ENCODE measurements at places on chromosomes 11 and 22.

DNA sequence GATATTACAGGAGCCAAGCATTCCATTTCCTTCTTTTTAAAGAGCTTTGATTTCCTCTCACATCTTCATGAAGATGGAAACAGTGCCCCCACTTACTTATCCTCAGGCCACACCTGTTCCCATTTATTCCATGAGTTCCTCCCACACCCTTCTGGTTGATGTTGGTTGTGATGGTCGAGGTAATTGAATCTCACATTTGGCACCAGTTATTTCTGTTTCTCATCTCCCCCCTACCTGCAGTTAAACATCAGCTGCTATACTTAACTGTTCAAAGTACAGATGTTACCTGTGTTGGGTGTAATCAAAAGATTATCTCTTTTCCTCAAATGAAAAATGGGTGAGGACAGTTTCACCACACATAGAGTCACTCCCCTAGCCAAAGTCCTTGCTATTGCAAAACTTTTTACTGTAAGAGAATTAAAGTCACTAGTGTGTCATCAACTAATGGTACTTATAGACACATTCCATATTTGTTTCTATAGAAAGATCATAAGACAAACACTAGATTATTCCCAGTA lies 1.9 kb downstream of the TMEM45B start:
- no peak for DNase-seq

- no peak for DNase-seq
These were observed 195.9 kb downstream of the DSCAML1 start for GRCh38 chr11:117601006-117601708.

GRCh38 chr11:64268025-64268892 lies 16.2 kb downstream of the BAD start:
- DNase-seq: no peak

GRCh38 chr22:45578524-45579147 lies 76.0 kb downstream of the FBLN1 start:
- DNase-seq: no peak

DNA sequence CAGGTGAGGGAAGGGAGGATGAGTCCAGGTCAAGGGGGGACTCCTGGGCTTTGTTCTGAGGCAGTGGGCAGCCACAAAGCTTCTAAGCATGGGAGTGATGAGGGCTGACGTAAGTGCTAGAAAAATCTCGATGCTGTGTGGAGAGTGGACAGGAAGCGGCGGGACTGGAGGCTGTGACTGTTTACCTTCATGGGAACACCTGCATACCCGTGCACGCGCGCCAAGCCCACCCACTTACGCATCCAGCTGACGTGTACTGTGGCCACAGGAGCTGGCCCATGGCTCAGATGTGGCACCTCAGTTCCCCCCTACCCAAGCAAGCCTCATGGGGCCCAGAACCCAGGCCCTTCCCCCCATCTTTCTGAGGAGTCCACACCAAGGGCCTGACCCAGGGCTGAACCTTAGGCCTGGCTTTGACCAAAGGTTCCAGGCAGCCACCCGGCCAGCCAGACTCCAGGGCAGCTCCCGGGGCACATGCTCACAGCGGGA lies 14.0 kb downstream of the MYRF start:
- no peak for DNase-seq

GRCh38 chr11:83306200-83307080 lies 20.3 kb upstream of the CCDC90B start:
- no peak for DNase-seq

GRCh38 chr11:93567401-93567895 lies 24.3 kb upstream of the SMCO4 start:
- no peak for DNase-seq

- DNase-seq: no peak
These were observed 131.9 kb downstream of the ADAMTS15 start for GRCh38 chr11:130580372-130580771.

- DNase-seq: no peak
These were observed 149.8 kb downstream of the MPPED1 start for GRCh38 chr22:43561415-43562178.

DNA sequence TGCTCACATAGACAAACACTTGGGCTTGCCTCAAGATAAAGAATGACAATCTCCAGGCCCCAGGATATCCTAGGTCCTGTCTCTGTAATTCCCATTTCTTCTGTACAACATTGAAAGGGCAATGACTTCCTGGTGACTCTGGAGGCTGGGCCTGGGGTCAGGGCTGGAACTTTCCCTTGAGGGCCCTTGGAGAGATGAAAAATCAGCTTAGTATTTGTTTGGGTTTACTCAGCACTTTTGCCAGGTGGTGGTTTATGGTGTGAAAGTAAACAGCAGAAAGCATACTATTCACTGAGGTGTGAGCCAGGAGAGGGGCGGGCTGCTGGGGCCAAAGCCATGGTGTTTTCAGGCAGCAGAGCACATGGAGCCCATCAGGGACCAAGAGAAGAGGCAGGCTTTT lies 214.7 kb upstream of the NARS2 start:
- no peak for DNase-seq

DNA sequence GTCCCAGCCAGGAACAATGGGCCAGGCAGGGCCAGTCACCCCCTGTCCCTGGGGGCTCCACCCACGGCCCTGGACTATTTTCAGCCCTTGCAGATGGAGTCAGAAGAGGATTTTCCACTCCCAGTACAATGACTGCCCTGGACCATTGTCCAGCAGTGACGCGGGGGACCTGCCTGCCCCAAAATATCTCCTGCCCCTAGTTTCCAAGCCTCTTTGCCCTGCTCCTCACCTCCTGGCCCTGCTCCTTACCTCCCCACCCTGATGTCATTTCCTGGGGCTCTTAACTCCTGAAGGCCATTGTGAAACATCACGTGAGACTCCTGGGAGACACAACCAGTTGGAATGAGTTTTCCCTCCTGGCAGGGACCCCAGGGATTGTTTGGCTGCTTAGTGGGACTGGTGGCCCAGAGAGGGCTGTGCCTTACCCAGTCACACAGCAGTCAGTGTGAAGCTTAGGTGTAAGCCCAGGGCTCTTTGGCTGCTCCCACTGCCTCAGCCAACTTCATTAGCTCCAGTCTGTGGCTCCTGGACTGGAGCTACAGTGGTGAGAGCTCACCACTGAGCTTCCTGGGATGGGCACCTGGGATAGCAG lies 22.2 kb downstream of the P2RY2 start:
- no peak for DNase-seq

GRCh38 chr22:27959335-27960090 lies 40.5 kb upstream of the PITPNB start:
- no peak for DNase-seq

DNA sequence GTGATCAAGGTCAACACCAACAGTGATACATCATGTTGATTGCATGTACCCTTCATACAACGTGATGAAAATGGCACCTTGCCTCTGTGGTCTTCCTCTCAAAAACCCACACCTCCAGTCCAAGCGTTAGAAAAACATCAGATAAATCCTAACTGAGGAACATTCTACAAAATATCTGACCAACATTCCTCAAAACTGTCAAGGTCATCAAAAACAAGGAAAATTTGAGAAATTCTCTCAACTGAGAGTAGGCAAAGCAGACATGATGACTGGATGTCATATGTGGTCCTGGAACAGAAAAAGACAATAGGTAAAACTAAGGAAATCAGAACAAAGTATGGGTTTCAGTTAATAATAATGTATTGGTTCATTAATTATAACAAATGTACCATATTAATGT lies 64.0 kb upstream of the POU2AF1 start:
- no peak for DNase-seq

DNA sequence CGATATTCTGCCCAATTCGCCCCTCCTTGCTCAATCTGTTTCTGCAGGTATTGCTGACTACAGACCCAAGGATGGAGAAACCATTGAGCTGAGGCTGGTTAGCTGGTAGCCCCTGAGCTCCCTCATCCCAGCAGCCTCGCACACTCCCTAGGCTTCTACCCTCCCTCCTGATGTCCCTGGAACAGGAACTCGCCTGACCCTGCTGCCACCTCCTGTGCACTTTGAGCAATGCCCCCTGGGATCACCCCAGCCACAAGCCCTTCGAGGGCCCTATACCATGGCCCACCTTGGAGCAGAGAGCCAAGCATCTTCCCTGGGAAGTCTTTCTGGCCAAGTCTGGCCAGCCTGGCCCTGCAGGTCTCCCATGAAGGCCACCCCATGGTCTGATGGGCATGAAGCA lies 9.2 kb upstream of the SLC35E4 start:
- DNase-seq: no peak

GRCh38 chr11:63670433-63671321 lies 499 bp downstream of the ATL3 start:
- peak; percentile 25 for DNase-seq

- no peak for DNase-seq
These were observed 94.8 kb upstream of the NTM start for GRCh38 chr11:131275580-131275979.

GRCh38 chr11:63918507-63919191 lies 1.7 kb upstream of the RCOR2 start:
- no peak for DNase-seq

- no peak for DNase-seq
These were observed 34.5 kb downstream of the TENM4 start for GRCh38 chr11:79406376-79406775.

- DNase-seq: no peak
These were observed 5.4 kb downstream of the TMPRSS13 start for GRCh38 chr11:117923773-117924172.

GRCh38 chr11:86558207-86558606 lies 114.2 kb downstream of the ME3 start:
- DNase-seq: no peak

DNA sequence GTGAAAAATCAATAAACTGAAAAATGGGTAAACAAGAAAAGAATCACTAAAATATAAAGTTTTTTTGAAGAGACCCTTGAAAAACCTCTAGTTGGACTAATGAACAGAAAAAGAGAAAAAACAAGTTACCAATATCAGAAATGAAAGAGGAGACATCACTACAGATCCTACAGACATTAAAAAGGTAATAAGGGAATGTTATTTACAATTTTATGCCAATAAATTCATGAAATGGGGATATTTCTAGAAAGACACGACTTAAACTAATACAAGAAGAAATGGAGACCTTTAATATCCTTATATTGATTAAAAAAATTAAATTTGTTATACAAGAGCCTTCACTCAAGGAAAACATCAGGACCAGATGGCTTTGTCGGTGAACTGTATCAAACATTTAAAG lies 109.4 kb downstream of the TBC1D22A start:
- no peak for DNase-seq

- DNase-seq: no peak
These were observed 29.5 kb downstream of the MMP27 start for GRCh38 chr11:102676084-102676483.

DNA sequence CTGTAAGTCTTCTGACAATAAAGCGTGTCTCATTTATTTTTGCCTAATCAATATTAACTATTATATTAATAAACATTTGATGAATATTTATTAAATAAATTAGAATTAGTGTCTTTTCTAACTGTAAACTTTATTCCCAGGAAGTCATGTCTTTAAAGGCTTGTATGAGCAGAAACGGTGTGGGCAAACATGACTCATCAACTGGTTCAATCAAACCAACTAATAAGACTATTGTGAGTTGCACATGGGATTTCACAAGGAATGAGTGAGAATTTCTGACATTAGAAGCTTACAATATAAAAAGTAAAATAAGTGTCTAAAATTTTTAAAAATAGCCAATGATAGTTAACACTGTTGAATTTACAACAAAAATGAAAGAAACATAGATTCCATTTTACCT lies 259.2 kb upstream of the CTSC start:
- DNase-seq: no peak

GRCh38 chr11:134414766-134415765 lies 3.0 kb upstream of the B3GAT1 start:
- no peak for DNase-seq

DNA sequence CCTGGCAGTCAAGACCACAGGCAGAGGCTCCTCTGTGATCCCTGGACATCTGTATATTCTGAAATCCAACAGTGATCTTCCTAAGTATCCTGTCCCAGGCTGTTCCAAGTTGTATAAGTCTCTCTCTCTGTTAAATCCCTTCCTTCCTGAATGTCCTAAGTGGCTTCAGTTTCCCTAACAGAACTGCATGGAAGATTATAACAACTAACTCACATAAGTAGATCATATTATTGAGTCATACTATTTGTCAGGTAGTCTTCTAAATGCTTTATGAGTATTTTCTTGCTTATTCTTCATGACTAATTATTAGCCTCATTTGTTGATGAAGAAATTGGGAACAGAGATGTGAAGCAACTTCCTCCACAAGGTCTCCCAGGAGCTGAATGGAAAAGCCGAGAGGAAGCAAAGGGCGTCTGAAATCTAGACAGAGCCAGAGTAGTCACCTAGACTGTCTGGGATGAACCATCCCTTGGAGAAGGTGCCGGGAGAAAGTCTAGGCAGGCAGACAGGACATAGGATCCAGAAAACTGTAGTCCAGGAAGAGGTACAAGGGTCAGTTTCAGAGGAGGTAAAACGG lies 93.2 kb upstream of the FAT3 start:
- DNase-seq: no peak

GRCh38 chr11:76209973-76210930 lies 4.0 kb upstream of the WNT11 start:
- no peak for DNase-seq

- DNase-seq: no peak
These were observed 61.6 kb downstream of the LRP5 start for GRCh38 chr11:68373815-68374501.

GRCh38 chr22:20604776-20605221 lies 97.4 kb downstream of the MED15 start:
- DNase-seq: no peak

DNA sequence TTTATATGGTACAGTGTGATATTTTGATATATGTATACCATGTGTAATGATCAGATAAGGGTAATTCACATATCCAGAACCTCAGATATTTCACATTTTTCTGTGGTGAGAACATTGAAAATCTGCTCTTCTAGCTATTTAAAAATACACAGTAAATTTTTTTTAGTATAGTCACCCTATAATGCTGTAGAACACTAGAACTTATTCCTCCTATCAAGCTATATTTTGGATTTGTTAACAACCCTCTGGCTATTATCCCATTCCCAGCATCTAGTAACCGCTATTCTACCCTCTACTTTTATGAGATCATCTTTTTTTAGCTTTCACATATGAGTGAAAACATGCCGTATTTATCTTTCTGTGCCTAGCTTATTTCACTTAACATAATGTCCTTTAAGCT lies 65.5 kb upstream of the SYT9 start:
- no peak for DNase-seq

GRCh38 chr22:37808294-37808657 lies 542 bp downstream of the GCAT start:
- DNase-seq: no peak

GRCh38 chr11:13876423-13876822 lies 86.1 kb upstream of the SPON1 start:
- DNase-seq: no peak

- no peak for DNase-seq
These were observed 9.0 kb upstream of the MARK2 start for GRCh38 chr11:63829823-63830489.

DNA sequence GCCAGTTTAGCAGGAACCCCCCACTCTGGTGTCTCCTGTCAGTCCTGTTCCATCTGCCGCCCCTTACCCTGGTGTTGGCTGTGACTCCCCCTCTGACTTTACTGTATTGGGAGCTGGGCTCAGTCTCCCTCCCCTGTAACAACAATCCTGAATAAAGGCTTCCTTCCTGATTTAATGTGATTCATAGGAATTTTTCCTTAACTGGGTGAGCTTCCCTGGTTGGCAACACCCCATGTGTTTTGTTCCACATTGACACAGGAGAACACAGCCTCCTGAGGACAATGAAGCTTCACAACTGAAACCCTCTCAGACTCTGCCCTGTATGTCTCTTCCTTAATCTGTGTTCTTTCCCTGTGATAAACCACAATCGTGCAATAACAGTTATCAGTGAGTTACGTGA lies 8.4 kb downstream of the APOL4 start:
- DNase-seq: no peak

GRCh38 chr11:102807921-102808320 lies 10.0 kb upstream of the MMP1 start:
- DNase-seq: no peak

- DNase-seq: no peak
These were observed 1202.6 kb downstream of the TBC1D22A start for GRCh38 chr22:47965066-47965465.
